ENCODE measurements at places on chromosomes 2 and 18.
A peak's percentile ranks its signal among the peaks of the same experiment; 100 is the strongest.

GRCh38 chr2:95031076-95031725 is 5.7 kb downstream of the MAL start:
- DNase-seq = no peak

GRCh38 chr2:133271105-133271504 is 297.2 kb downstream of the NCKAP5 start:
- DNase-seq = no peak

DNA sequence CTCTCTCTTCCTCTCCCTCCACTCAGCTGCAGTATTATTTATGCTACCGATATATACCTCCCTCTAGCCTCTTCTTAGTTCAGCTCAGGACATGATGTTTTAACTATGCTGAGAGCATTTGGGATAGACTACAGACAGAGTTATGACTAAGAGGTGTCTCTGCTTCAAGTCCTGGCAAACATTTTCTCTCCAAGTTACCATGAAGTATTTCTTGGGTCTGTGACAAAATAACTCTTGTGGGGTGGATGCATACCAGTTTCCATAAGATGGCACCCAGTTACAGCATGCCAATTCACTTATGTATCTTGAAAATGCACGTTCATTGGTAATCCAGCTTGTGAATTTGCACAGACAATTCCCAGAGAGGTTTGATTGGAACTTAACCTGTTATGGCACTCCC is 737.6 kb downstream of the SLC4A3 start:
- no peak for DNase-seq

- no peak for DNase-seq
Observed at GRCh38 chr18:3693410-3693809, 243.4 kb downstream of the TGIF1 start.

DNA sequence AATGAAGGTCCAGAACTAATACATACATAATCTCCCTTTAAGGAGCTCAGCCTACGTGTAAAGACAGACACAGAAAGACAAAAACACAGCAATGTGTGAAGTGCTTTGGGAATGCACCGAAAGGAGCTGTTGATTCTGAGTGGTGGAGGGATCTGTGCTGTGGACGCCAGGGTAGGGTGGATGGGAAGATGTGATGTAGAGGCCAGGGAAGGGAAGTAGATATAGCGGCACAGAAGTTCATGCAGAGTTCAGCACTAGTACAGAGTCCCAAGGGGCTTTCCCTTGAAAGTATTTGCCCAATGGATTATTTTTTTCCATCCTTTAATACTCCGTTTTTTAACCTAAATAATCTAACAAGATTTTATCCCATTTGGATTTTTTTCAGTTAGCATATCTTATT is 32.1 kb upstream of the DOCK10 start:
- no peak for DNase-seq

- no peak for DNase-seq
Observed at GRCh38 chr18:56085551-56085950, 497.6 kb upstream of the TCF4 start.

- DNase-seq = no peak
Observed at GRCh38 chr18:12314591-12315305, 6.7 kb downstream of the TUBB6 start.

- no peak for DNase-seq
Observed at GRCh38 chr2:34719206-34719605, 1120.1 kb upstream of the FAM98A start.

- DNase-seq = no peak
Observed at GRCh38 chr2:37244017-37244416, 12.6 kb downstream of the NDUFAF7 start.

- DNase-seq = no peak
Observed at GRCh38 chr2:229417176-229417575, 146.1 kb upstream of the PID1 start.

DNA sequence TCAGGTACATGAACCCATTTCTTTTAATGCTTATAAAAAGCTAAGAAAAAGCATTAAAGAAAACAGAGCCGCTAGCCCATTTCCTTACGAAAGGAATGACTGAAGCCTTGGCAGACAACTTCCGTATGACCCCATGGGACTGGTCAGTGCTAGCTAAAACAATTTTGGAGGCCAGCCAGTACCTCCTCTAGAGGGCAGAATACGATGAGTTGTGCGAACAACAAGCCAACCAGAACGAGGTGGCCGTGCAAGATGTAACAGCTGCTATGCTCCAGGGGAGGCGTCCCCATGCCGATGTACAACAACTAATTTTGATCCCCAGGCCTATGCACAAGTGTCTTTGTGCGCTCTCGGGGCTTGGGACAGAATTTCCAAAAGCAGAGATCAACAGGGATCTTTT is 16.7 kb downstream of the MAP3K2 start:
- no peak for DNase-seq

GRCh38 chr2:226798422-226799210 is 1.0 kb downstream of the IRS1 start:
- peak; percentile 46 for DNase-seq
